MCF 10A (cell line): ENCODE measurements at places on chromosomes 5 and 9.

DNA sequence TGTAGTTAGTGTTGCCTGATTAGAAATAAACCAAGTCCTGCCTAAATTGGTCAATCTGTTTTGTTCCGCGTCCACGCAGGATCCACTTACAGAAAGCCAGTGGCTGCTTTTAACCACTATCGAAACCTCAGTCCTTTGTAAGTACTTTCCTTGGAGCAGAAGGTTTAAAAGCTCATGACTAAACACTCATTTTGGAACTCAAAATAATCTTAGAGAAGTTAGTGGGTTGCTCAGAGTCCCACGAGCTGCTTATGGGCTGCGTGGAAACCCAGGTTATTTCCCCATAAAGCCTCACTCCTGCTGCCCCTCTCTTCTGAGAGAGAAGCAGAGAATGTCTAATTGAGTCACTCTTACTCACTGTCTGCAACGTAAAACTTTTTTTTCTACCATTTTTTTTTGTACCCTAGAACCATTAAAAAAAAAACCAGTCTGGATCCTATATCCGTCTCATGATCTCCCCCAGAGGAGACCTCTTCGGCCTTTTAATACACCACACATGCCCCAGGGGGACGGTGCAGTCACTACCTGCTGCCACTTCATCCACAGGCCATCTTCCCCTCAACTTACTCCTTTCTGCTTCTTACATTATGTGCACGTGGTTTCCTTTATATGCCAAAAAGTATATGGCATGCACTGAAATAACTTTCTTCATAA, 7.6 kb downstream of the BASP1 start:
- no peak for DNase-seq

GRCh38 chr5:121850272-121850671, 1.4 kb upstream of the FTMT start:
- no peak for DNase-seq

DNA sequence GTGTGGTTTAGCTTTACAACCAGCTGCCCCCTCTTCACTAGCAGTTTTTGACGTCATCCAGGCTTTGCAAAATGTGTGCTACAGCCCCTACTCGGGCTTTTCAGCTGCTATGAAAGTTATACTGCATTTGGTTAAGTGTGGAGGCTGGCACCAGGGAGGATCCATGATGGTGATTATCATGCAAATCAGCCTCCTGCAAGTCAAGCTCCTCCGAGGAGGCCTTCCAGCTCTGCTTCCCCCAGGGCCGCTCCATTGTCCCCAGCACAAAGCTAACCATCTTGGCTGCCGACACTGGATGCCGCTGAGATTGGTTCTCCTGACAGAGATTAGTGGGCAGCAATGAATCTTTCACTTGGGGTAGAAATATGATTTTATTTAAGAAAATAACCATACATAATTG, 159.6 kb downstream of the NR2F1-AS1 start:
- no peak for DNase-seq

DNA sequence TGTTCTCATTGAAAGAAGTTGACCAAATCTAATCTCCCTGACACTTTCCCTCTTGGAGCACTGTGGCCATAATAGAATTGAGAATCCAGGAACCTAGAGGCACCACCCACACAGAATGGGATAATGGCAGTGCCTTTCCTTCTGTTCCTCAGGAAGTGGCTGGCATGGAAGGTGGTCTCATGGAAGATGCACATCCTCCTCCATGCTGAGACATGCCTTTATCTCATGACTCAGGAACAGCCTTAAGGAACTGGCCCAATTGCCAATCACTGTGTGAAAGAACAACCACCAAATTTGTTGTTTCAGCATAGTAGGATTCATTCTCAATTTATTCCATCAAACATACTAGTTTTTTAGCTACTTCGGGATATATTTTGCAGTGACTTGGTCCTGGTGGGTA, 137.5 kb upstream of the RASGRF2 start:
- no peak for DNase-seq

DNA sequence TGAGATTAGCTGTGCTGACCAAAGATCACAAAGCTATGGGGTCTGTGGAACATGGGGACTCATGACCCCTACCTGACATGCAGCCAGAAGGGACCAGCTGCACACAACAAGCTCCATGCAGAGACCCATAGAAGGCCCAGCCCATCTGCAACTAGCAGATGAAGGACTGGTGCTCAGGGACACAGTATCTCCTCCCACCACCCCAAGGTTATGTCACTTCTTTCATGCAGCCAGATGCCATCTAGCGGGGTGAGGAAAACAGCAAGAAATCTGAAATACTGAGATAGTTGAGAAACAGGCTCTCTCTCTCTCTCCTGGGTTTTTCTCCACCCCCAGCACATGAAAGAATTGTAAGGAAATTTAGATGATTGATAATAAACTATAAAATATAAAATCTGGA, 161.3 kb upstream of the DAPK1 start:
- peak; percentile 22 for DNase-seq

DNA sequence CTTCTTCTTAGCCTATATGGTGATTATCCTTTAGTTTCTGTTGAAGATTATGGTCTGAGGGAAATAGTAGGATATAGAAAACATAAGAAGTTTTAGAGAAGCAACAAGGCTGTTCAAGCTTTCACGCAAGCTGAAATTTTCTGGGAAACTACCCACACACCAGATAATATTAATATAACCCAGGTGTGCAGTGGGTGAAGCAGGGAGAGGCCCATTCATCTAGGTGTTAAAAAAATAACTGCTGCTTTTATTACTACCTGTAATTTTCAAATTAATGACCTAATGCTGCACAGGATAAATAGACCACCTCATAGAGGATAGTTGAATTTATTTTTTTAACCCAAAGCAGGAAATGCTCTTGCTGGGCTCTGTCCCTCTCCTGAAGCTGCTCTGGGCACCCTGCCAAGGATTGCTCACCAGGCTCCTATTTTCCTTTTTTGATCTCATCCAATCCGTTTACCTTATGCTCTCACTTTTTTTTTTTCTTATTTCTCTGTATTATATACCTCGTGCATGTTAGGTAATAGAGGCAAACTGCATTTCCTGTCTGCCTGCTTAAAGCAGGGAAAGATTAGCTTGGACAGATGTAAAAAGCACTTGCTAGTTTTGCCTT, 124.3 kb upstream of the SLC12A2 start:
- DNase-seq = peak; percentile 97

- DNase-seq = no peak
Observed at GRCh38 chr9:115192280-115192679, 74.3 kb upstream of the TNC start.

- peak; percentile 29 for DNase-seq
Observed at GRCh38 chr9:1238407-1238806, 188.2 kb downstream of the DMRT2 start.

- peak; percentile 17 for DNase-seq
Observed at GRCh38 chr5:38069360-38069759, 189.0 kb upstream of the EGFLAM start.

DNA sequence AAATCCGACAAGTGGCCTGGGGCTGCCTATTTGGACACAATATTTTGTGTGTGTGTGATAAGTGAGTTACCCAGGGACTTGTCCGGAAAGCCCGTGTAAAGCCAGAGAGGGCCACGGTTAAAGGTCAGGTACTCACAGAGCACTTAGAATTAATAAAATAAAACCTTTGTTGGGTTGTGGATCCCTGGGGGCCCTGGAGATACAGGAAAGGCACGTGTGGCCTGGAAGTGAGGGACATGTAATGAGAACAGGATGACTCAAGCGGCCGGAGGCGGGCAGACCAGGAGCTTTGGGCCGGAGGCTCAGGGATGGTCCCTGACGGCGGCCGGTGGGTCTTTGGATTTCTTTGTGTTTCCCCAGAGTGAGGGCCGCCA, 1.0 kb downstream of the DMRT2 start:
- no peak for DNase-seq

DNA sequence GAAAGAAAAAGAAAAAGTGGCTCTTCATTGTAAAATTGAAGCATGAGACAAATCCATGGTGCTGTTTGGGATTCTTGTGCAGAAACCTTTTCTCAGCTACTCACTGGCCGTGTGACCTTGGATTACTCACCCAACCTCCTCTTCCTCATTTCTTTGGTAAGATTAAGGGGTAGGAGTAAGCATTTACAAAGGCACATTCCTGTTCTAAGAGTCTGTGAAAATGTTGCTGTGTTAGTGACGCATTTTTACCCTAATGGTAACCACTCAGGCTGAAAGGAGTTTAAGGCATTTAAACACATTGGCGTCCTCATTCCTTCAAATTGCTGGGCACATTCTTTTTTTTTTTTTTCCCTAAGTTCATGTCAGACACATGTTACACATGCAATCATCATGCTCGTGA, 4.3 kb downstream of the RAI14 start:
- no peak for DNase-seq

DNA sequence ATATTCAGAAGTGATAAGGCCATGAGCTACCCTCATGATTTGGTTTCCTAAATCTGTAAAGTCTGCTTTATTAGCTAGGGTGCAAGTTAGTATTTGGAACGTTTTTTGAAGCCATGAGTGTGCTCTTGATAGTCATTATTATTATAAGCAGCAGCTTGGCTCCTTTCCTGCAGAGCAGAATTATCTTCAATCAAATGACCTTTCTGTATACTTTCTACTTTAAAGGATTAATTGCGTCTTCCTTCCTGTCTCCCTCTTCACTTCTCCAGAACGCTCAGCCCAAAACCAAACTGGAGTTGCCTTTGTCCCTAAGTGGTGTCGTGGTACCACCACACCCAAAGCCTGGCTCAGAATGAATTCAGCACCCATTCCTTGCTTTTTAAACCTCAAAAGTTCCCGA, 211.3 kb downstream of the ARHGAP26 start:
- DNase-seq = no peak

GRCh38 chr5:42595597-42595996, 161.0 kb upstream of the CCDC152 start:
- no peak for DNase-seq

- no peak for DNase-seq
Observed at GRCh38 chr5:69188811-69189161, 597 bp upstream of the CENPH start.

DNA sequence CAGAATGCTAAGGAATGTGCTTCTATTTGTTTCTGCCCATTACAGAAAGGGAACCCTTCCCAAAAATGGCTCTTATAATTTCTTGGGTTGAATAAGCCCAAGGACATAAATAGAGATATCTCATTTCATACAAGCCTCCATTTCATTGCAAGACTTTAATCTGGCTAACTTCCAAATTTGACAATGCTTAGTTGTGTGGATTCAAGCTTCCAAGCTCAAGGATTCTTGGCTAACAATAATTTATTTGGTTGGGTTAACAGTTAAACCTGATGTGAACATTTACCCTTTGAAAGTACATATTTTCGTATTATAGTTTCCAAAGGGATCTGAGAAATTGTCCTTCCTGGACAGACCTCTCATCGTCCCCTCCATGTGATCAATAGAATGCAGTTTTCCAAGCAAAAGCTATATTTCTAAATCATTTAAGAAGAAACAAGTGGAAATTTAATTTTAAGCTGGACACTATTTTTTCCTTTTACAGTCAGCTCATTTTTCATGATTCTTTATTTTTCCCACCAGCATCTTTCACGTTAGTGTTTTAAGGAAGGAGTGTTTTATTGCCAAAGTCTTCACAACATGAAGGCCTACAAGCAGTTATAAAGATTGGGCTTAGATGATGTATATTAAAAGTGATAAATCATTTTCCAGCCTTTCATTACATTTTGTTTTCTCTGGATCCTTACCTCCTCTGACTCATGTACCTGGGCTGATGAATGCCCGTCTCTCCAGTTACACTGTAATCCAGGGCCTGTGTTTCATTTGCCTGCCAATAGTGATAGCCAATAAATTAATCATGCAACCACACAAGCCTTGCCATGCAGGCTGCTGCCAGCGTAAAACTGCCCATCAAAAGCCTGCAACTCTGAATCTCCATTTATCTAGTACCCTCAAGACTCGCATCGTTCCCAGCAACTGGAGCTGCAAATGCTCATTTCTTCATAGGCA, 176.7 kb downstream of the NTRK2 start:
- DNase-seq = peak; percentile 68

DNA sequence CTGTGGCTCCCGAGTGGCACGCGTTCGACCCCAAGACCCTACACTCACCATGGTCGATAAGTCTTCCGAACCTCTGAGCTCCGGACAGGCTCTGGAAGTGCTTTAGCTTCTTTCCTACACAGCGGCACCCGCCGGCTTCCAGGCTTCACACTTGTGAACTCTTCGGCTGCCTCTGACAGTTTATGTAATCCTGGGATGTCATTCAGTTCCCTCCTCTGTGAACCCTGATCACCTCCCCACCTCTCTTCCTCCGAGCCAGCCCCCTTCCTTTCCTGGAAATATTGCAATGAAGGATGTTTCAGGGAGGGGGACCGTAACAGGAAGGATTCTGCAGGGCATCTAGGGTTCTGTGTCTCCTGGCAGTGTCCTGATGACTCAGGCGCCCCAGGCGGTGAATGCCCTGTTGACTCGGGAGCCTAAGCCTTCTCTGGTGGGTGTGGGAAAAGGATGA, at the start of gene CD14:
TSS of gene CD14 (minus strand) at position 155 of the 451 bp plus-strand sequence. CDS start at position 51, 104 bp downstream.
- peak; percentile 99 for DNase-seq

DNA sequence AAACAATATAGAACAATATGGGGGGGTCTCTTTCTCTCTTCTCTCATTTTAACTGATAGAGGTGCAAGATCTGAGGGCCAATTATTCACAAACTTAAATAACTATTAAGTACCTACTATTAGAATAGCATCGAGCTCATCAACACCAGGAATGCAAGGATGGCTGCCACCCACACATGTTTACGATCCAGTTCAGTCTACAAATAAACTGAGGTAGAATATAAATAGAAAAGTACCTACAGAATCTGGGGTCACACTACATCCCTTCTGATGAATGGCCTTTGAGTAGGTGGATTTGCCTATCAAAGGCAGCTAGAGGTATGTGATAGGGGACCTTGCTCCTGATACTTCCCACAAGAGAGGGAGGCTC, 91.8 kb upstream of the ZNF366 start:
- no peak for DNase-seq

DNA sequence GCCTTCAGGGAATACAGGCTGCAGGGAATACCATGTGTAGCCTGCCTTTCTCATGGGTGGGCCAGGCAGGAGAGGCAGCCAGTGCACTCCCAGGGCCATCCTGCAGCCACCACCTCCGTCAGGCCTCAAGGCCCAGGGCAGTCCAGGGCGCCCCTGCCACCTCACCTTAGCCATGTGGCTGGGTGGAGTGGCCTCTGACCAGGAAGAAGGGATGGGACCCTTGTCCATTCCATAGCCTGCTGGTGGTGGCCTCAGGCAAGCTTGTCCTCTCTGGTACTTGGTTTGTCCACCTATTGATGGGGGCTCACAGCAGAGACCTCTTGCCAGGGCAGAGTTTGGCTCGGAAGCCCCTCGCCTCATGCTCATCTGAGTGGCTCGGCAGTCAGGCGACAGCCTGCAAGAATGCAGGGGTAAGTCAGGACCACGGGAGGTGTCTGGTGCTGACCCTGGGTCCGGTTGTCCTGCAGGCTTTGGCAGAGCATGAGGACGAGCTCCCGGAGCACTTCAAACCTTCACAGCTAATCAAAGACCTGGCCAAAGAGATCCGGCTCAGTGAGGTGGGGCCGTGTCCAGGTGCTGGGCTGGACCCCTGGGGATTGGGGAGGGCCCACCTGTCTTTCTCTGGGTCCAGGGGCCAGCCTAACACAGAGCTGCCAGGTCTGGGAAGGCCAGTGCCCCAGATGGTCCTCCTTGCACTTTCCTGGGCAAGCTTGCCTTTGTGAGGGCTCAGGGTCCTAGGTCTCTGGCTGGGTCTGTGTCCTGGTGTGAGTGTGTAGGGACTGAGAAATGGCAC, 82.9 kb downstream of the PHF2 start:
- DNase-seq = no peak
